ENCODE measurements at places on chromosomes 16 and 17.

GRCh38 chr16:57788951-57789350 lies 13.3 kb downstream of the KIFC3 start:
- DNase-seq: no peak

GRCh38 chr16:48128769-48129168 lies 27.0 kb downstream of the ABCC12 start:
- no peak for DNase-seq

DNA sequence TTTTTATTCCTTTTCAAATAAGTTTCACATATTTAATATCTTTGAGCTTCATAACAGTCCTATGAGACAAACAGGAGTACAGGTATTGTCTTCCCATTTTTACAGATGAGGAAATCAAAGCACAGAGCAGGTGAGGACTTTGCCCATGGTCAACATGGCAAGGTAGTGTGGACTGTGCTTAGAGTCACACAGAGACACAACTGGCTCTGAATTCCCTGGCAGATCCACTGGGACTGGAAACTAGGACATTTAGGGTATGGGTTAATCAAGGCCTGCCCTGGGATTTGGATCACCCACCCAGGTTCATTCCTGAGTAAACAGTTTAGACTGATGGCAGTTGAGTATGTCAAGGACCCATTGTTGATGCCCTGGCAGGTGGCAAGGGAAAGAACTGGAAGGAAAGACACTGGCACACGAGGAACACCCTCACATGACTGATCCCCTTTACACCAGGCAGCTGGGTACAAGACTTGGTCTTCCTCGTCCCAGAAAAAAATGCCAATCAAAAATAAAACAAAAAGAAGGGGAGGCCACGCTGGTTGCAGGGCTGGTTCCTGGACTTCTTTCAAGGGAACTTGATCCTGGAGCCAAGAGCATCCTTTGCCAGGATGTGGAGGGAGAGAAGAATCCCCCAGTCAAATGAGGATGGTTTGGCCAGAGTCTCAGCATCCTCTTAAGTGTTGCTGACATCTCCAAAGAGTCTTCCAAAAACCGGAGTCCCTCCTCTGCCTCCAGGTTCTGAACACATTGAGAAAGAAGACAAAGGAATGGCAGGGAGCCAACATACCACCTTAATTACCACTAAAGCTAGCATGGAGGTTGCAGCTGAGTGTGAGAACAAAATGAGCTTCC lies 34.9 kb downstream of the CHD9 start:
- no peak for DNase-seq

DNA sequence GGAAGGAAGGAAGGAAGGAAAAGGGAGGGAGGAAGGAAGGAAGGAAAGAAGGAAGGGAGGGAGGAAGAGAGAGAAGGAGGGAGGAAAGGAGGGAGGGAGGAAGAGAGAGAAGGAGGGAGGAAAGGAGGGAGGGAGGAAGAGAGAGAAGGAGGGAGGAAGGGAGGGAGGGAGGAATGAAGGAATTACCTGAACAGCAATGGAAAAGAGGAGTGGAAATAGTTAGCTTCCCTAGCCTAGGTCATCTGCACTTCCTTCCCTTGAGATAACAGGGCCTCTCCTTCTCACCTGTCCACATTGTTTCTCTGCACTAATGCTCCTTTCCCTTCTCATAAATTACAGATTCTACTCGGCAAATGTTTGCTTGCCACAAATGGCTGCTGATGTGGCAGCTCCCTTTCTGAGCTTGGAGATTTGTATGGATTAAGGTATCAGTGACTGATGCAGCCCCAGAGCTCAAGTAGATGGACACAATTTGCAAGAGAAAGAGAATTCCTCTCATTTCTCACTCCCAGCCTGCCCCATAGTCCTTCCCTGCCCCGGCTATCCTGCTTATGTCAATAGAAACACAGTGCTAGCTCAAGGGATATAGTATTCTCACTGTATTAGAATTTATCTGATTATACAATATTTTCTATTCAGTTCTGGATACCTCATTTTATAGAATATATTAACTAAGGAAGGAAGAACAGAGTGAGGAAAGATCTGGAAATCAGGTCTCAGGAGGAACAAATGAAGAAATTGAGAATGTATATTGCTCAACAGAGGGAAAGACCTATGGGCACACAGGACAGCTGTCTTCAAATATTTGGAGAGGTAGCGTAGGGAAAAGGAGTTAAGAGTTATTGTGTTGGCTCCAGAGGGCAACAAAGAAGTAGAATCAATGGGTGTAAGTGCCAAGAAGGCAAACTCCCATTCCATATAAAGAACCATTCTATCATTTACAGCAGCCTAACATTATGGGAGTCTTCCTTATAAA lies 14.6 kb downstream of the HOXB1 start:
- no peak for DNase-seq

DNA sequence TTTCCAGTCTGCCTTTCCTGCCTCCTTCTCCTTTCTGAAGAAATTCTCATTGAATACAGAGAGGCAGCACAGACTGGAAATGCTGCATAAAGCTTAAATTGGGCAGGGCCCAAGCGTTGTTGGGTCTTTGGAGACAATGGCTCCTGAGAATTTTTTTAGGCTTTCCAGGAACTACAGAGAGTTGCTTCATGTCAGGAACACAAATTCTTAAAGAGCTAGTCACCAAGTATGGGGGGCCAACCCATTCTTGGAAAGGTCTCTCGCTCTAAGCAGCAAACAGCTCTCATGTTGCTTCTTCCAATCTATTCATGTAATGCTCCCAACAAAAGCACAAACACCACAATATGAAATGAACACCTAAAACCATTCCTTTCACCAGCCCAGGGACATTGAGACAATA lies 6.9 kb downstream of the HNF1B start:
- DNase-seq: no peak

GRCh38 chr16:65274566-65274965 lies 152.7 kb upstream of the CDH11 start:
- no peak for DNase-seq

DNA sequence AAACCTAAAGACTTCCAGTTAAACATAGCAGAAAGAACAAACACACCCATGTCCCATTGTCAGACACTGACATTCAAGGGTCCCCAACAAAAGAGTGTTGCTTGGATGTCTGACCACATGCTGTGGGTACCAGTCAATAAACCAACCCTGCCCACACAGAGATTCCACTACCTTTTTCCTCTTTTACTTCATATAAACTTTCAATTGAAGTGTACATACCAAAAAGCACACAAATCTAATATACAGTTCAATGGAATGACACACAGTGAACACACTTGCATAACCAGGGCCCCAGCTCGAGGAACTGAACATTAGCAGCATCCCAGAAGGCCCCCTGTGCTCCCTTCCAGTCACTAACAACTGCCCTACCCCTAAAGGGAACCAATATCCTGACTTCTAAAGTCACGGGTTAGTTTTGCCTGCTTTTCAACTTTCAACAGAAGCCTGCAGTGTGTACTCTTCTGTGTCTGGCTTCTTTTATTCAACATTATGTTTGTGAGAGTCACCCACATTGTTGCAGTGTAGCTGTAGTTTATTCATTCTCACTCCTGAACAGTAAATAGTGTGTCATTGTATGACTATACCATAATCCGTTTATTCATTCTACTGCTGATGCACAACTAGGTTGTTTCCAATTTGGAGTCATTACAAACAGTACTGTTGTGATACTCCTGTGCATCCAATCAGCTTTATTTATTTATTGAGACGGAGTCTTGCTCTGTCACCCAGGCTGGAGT lies 18.0 kb downstream of the CFDP1 start:
- no peak for DNase-seq

- DNase-seq: no peak
These were observed 275.3 kb downstream of the PARN start for GRCh38 chr16:14354561-14355351.

GRCh38 chr17:59786213-59786535 lies 78.7 kb downstream of the VMP1 start:
- no peak for DNase-seq

DNA sequence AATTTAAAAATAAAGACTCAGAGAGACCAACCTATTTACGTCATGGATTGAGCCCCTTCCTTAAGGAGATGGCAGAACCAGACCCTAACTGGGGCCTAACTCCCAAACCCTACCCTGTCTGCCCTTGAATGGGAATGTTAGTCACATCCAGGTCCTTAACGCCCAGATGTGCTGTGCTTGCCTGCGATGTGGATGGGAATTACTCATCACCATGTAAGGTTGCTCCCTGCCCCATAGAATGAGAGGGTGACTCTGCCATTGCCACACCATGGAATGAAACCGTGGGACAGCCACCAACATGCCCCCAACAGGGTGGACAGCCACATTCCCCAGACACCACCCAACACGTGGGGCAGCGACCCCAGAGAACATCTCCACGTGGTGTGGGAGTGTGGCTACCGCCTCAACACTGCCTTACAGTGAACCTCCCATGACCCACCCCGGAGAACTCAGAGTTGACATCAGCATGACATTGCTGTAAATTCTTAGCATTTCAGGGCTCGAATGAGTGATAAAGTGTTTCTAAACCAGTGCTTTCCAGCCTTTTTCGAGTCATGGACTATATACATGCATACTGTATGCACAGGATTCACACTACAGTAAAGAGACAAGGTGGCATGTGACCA lies 31.8 kb downstream of the SCNN1B start:
- DNase-seq: no peak
